ENCODE measurements at places on chromosomes 5 and 9.

GRCh38 chr5:150523472-150524350, 15.8 kb downstream of the NDST1 start:
- peak; percentile 28 for DNase-seq

- peak; percentile 90 for DNase-seq
These were observed 26.6 kb downstream of the EGR1 start for GRCh38 chr5:138491669-138492559.

- no peak for DNase-seq
These were observed 856 bp upstream of the ATOSB start for GRCh38 chr9:35116539-35116897.

DNA sequence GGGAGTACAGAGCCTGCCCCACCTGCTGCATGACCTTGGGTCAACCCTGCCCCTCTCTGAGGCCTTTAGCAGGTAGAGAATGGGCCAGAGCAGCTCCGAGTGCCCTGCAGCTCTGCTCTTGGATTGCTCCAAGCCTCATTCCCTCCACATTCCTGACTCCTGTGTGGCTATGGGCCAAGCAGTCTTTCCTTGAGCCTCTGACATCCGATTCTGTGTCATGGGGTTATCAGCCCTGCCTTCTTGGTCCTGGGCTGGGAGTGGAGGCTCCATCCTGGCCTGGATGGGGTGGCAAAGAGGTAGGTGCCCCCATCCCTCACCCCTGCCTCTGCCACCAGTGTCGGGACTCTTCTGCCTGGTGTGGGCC, 13.7 kb downstream of the FPGS start:
- DNase-seq: no peak

GRCh38 chr9:116816484-116816883, 129.4 kb downstream of the TRIM32 start:
- DNase-seq: no peak

DNA sequence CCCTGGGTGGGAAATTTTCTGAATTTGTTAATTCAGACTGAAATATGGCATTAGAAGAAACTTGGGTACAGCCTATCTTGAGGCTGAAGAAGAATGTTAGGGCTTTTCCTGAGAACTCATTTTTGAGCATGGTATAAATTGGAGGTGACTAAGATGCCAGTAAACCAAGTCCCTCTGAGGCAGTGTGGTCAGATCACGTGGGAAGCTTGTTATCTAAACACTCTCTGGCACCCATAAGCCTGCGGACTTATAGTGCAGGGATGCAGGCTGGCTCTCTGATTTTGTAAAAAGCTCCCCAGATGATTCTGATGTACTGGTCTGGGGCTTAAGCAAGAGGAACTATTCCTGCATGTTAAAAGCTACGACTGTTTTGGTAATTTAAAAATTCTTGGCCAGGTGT, 34.3 kb downstream of the MTMR12 start:
- peak; percentile 46 for DNase-seq

- no peak for DNase-seq
These were observed 24.3 kb upstream of the PIK3R1 start for GRCh38 chr5:68191083-68191791.

DNA sequence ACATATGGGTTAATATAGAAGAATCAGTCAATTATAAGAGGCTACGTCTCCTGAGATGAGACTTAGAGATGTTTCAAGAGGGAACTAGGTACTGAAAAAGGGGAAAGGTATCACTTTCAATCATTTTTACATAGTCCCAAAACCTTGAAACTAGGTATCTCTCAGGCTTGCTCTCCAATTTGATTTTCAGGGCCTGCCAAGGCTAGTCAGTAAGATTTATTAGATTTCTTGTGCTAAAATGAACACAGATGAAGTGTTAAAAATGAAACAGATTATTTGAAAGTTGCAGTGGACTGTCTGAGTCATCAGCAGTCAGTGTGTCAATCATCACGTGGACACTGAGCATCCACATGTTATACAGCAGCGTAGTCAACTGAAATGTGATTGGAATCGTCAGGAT, 591.1 kb downstream of the DTWD2 start:
- DNase-seq: no peak

DNA sequence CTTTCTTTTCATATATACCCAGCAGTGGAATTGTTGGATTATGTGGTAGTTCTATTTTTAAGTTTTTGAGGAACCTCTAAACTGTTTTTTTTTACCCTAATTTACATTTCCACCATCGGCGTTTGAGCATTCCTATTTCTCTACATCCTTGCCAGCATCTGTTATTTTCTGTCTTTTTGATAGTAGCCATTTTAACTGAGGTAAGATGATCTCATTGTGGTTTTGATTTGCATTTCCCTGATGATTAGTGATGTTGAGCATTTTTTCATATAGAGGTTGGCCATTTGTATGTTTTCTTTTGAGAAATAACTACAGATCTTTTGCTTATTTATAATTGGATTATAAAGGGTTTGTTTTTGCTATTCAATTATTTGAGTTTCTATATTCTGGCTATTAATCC, 71.7 kb upstream of the TNC start:
- DNase-seq: no peak

- DNase-seq: peak; percentile 27
These were observed 1.1 kb downstream of the CTNNAL1 start for GRCh38 chr9:109012009-109012875.

GRCh38 chr5:137802282-137803210, 48.4 kb upstream of the HNRNPA0 start:
- no peak for DNase-seq

- no peak for DNase-seq
These were observed 151.2 kb downstream of the SNCAIP start for GRCh38 chr5:122463221-122463620.

DNA sequence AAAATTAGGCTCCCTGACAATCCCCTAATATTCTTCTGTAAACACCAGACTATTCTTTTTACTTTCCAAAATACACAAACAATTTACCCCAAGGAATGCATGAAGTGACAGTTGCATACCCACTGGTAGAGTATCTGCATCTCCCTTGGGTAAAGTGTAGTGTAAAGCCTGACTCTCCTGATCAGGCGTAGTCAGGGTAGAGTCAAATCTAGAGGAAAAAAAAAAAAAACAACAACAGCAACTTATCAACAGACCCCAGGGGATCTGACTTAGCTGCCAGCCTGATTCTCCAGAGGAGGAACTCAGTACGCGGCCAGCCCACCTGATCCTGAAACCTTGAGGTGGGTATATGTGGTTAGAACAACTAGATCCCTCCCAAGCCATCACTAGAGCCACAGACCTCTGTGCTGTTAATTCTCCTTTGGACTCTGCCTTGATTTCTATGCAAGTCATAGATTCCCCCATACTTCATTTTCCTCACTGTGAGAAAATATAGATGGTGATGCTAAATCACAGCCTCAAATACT, 61.0 kb downstream of the ZNF608 start:
- no peak for DNase-seq

DNA sequence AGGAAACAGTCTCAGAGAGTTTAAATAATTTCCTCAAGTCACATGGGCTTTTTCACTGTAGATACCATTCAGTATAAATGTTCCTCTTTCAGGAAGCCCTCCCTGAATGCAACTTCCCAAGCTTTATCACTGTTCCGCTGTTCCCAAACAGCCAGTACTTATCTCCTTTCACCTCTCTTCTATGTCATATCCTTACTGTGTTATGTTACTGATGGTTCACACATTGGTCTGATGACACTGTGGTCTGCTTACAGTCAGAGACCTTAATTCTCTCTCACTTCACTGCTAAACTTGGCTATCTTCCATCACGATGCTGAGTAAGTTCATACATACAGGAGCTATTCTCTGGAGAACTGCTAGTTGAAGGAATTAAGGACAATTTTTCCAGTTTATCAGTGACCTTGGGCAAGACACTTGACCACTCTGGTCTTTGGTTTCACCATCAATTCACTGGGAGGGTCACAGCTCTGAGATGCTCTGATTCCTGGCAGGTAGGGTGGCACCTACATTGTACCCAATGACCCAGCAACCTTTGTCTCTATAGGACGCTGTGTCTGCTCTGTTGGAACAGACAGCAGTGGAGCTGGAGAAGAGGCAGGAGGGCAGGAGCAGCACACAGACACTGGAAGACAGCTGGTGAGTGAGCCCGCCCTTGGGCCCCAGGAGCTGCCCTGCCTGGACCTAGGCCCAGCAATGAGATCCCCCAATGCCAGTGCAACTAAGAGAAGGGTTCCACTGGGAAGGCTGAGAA, 42.1 kb upstream of the RARS1 start:
- no peak for DNase-seq

- no peak for DNase-seq
These were observed 37.4 kb downstream of the NSUN2 start for GRCh38 chr5:6595405-6595804.

GRCh38 chr9:92312887-92313623, 12.1 kb downstream of the NOL8 start:
- no peak for DNase-seq

- peak; percentile 73 for DNase-seq
These were observed 43.1 kb downstream of the NDFIP1 start for GRCh38 chr5:142151436-142152383.

Data from CD4-positive, alpha-beta T cell treated with Interleukin-21 for 1 hour (primary cell).